ENCODE measurements at places on chromosomes 11 and 22.

GRCh38 chr22:26444777-26445176 lies 15.7 kb downstream of the ASPHD2 start:
- no peak for DNase-seq

DNA sequence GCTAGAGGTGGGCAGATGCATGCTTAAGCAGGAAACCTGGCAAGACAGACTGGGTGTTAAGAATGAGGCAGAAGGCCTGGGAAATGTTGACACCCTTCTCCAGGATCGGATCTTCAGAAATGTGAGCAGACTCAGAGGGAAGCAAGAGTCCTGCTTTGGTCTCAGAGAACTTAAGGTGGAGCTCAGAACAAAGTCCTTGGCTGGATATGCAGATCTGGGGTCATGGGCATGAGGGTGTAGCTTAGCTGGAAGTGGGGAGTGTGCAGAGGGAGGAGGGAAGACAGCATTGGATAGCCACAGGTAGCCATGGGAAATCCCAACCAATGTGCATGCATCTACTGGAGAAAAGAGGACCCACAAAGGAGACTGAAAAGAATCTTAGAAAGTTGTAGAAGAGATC lies 58.6 kb upstream of the CDON start:
- no peak for DNase-seq

GRCh38 chr11:406796-407650 lies 7.8 kb downstream of the SIGIRR start:
- peak; percentile 82 for DNase-seq

- peak; percentile 66 for DNase-seq
Observed at GRCh38 chr11:69915501-69916250, 96.5 kb upstream of the FGF3 start.

DNA sequence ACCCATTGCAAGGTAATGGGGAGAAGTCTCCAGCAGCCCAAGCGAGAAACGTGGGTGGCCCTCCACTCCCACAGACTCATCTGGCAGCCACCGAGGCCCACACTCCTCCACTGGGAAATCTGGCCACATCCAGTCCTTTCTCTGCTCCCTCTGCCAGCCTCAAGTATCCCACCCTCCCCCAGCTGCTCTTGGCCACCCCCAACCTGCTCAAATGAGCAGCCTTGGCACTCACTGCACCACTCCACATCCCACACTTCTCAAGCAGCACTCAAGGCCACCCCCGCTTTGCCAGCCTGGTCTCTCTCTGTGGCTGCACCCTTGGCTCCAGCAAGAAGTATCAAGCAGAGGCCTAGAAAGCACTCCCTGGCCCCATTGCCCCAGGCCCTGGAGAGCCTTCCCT lies 28.2 kb downstream of the SLC22A12 start:
- no peak for DNase-seq

DNA sequence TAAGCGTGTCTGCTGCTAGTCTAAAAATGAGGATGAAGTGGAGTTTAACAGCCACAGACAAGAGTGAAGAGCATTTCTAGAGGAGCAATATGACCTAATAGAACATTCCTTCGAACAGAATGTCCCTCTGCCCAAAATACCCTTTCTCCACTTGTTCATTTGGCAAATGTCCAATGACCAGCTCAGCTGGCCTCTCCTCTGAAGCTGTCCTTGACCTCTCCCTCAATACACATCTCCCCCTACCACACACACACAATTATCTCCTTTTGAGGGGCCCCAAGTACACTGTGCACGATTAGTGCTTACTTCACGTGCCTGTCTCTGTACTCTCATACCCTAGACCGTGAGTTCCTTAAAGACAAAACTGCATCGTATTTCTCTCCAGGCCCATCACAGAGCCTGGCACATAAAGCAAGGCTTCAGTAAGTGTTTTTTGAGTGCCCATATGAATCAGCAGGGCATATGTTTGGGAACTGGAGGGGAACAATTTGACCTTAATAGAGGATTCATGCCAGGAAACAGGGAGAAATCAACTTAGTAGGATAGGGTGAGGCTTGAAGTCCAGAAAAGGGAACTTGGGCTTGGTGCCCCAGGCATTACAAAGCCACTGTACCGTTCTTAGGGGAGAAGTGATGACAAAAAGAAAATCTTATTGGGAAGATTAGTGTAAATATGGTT lies 18.1 kb upstream of the NCAM1 start:
- DNase-seq, result no peak

DNA sequence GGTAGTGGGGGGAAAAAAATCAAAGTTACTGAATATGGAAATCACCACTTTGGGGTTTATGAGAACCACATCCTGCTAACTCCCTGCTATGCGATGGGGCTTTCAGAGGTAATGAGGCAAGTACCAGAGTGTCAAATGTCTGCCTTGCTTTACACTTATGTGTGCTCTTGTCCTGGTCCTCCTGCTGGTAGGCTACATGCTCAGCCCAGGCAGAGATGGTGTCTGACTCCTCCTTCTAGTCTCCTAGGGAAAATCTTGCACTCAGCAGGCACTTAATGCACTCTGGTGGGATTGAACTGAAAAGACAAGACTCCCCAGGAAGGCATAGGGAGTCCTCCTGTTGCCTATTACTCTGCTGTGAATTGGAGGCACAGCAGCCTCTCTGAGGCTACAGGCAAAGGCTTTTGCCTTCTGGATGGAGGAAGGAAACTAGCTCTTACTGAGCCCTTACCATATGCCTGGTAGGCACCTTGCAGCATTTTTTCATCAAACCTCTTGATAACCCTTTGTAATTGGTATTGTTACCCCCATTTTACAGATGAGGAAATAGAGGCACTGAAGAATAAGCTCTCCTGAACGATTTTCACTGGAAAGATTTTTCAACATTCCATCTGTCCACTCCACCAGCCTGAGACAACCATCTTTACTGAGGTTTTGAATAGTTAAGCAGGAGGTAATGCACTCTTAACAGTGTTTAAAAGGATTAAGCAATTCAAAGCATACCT lies 132.1 kb upstream of the PAX6 start:
- no peak for DNase-seq

DNA sequence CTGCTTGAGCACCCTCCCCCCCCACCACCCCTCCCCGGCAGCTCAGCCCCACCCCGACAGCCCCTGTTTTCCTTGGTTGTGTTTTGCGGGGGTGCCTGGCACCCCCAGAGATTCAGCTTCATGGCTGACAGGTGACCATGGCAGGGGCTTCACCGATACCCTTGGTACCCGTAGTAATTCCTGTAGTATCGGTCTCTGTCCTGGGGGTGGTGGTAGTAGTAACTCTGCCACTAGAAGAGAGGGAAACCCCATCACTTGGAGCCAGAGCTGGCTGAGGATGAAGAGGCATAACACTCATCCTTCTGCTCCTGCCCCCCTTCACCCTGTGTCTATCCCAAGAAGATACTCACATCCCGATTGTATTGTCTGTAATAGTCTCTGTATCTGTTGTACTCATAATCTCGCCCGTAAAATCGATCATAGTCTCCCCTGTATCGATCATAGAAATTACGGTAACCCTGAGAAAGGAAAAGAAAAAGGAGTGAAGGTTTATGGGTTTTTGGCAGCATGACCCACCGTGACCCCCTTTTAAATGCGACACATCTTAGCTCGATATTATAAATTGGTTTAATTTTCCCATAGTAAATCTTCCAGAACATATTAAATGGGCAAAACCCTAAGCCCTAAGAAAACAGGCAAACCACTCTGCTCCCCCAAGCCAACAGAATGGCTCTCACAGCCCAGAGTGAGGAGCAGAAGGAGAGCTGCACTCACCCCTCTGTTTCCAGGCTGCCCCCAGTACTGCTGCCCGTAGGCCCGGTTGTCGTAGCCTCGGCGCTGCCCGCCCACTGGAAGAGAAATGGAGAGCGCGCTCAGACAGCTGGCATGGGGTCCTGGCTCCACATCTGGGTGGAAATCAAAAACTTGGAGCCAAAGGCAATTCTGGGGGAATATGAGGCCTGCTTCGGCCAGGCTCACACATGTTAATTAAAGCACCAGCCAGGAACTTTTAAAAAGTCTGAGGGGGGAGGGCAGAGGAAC lies 8.0 kb downstream of the GNG3 start:
- no peak for DNase-seq

DNA sequence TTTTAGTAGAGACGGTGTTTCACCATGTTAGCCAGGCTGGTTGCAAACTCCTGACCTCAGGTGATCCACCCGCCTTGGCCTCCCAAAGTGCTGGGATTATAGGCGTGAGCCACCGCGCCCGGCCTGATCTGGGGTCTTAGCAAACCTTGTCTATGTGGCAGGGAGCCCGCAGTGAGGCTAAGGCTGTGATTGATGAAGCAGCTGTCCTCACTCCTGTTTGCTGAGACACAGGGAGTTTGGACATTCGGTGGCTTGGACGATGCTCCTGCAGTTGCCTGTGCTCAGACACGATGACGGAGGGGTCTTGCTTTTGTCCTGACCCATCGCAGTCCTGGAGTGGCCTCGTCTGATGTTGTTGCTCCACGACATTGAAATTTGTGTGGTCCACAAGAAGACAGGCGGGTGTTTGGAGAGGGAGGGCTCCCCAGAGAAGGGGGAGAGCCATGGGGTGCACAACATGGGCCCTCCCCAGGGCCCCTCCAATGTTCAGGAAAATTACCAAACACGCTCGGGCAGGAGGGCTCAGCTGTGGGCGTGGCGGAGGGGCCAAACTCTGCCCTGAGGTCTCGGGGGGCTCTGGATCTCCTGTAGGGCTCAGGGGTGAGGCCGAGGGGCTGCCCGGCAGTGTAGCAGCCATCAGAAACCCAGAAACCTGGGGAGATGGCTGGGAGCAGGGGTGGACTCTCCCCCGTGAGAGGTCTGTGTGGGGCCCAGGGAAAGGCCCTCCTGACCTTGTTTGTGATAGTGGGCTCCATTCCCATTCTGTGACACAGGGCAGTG lies 41.8 kb upstream of the PRR5 start:
- no peak for DNase-seq

- DNase-seq, result no peak
Observed at GRCh38 chr22:42360348-42360747, 71.9 kb downstream of the NFAM1 start.

DNA sequence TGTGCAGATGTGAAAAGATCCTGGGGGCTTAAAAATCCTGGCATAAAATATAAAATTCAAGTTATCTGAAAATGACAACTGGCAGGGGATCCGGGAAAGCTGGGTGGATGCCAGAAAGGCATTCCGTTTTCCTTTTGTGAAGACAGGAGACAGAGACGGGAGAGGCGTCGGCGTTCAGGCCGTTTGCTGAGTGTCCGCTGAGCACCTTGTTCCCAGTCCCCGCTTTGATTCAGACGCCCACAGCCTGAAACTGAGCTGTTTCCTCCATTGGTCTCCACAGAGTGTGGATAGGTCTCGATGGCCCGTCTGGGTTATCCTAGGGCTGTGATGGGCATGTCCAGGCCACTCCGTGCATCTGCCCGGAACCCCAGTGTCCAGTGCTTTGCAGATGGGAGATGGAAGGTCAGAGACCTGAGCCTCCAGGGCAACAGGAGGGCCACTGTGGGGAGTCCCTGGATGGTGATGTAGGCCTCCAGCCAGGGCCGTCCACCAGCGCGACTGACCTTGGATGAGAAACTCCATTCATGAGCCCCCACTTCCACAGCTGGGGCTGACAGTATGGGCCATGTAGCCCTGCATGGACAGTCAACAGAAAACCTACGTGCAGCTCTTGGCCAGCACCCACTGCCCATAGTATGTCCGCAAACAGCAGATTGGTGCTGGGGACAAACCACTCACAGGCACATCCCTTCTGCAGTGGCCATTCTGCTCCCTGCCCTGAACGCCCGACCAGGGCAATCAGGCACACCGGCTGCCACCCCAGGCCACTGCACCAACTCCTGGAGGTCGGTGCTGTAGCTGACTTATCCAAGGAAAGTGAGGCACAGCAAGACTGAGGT lies 11.6 kb downstream of the MRGPRF start:
- DNase-seq, result no peak

- no peak for DNase-seq
Observed at GRCh38 chr22:48898524-48899250, 929.0 kb downstream of the BRD1 start.
